ENCODE measurements at places on chromosomes 2 and 18.

GRCh38 chr2:200843993-200844948 lies 20.2 kb downstream of the CLK1 start:
- no peak for DNase-seq

- no peak for DNase-seq
Measured at GRCh38 chr18:916562-916961, 11.9 kb downstream of the ADCYAP1 start.

GRCh38 chr2:238130111-238130695 lies 8.3 kb upstream of the KLHL30 start:
- DNase-seq, result no peak

- no peak for DNase-seq
Measured at GRCh38 chr2:23286758-23287704, 97.9 kb upstream of the KLHL29 start.

GRCh38 chr18:25516747-25517498 lies 165.0 kb upstream of the ZNF521 start:
- DNase-seq, result no peak
